ENCODE measurements at places on chromosomes 16 and 17.

GRCh38 chr16:8370374-8371270 is 219.7 kb downstream of the TMEM114 start:
- DNase-seq, result no peak

DNA sequence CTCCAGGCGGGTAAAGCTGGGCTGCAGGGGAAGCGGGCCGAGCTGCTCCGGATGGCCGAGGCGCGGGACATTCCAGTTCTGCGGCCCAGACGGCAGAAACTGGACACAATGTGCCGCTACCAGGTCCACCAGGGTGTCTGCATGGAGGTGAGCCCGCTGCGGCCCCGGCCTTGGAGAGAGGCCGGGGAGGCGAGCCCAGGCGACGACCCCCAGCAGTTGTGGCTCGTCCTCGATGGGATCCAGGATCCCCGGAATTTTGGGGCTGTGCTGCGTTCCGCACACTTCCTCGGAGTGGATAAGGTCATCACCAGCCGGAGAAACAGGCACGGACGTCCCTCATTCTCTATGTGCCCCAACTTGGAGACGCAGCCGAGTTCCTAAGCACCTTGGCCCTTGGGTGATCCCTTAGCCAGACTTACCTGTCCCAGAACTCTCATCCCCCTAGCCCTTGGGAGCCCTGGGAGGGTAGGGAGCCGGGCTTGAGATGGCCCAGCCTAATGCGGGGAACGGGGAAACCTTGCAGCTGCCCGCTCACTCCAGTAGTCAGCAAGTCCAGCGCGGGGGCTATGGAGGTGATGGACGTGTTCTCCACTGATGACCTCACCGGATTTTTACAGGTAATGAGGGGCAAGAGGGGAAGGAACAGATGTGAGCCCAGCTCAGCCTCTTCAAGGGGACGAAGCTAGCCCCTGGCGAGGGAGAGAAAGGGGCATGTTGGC is 806 bp downstream of the MRM1 start:
- DNase-seq, result no peak

GRCh38 chr16:49470513-49470991 is 96.9 kb downstream of the C16orf78 start:
- no peak for DNase-seq

GRCh38 chr17:7063518-7064094 is 16.4 kb downstream of the CLEC10A start:
- DNase-seq, result no peak

- DNase-seq, result no peak
These were observed 5.5 kb downstream of the PCGF2 start for GRCh38 chr17:38742411-38743308.

GRCh38 chr16:138049-138417 is 440 bp downstream of the NPRL3 start:
- DNase-seq, result no peak

DNA sequence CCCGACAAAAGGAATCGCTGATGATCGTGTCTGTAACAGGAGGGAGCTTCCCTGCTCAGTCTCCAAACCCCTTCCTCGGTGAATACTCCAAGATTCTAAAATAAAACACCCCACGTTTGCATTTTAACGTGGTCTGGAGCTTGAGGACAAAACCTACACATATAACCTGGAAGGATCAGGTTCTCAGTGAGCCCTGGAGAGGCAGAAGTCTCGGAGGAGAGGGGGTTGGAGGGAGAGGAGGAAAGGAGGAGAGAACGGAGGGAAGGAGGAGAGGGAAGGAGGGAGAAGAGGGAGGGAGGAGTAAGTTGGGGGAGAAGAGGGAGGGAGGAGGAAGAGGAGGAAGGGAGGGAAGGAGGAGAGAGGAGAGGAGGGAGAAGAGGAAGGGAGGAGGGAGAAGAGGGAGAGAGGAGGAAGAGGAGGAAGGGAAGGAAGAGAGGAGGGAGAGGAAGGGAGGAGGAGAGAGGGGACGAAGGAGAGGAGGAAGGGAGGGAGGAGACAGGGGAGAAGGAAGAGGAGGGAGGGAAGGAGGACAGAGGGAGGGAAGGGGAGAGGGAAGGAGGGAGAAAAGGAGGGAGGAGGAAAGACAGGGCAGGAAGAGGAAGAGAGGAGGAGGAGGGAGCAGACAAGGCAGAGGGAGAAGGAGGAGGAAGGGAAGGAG is 27.4 kb upstream of the GINS2 start:
- no peak for DNase-seq

DNA sequence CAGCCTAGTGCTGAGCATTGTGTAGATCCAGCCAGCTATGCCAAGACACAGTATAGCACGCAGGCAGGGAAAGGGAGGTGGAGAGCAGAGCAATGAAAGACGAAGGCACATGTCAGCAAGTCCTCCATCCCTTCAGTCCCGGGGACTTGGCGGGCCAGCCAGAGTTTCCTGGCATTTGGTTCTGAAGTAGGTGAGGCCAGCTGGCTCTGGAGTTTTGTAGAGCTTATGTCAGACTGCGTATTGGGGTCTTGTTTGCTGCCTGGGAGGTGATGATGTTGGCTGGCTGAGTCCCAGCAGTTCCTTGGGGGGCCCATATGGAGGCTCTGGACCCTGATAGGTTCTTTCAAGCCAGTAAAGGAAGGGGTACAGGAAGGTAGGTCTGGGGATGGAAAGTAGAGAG is 55.7 kb upstream of the AKTIP start:
- no peak for DNase-seq

- DNase-seq, result no peak
These were observed 20.2 kb downstream of the SYCE1L start for GRCh38 chr16:77219437-77219836.
